NCI-H526 (cell line): ENCODE measurements at places on chromosomes 2 and 18.

- no peak for DNase-seq
Observed at GRCh38 chr2:64975232-64975821, 13.9 kb upstream of the SLC1A4 start.

GRCh38 chr2:150885774-150886386 lies 375.8 kb downstream of the RBM43 start:
- no peak for DNase-seq

GRCh38 chr18:2869207-2869606 lies 22.4 kb downstream of the EMILIN2 start:
- DNase-seq = peak; percentile 35

DNA sequence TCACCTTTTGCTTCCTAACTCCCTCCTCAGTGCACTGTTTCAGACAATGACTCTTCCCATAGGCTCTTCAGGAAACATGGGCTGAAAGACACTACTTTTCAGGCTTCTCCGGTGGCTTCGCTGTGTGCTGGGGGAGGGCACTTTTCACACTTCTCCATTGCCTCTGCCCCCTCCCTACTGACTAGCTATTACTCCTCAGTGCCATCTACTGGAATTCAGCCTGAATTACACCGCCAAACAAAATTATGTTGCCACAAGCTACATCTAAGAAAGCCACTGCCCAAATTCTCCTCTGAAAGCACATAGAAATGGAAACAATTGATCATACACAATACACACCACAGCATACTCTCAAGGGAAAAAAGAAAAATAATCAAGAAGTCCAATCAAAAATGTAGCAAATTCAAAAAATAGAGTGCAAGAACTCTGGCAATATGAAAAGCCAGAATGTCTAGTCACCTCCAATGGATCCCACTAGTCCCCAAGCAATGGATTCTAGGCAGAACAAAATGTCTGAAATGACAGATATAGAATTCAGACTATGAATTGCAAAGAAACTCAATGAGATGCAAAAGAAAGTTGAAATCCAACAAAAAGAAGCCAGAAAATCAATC lies 1139.4 kb upstream of the GYPC start:
- peak; percentile 18 for DNase-seq

GRCh38 chr2:193562031-193562430 lies 1367.3 kb upstream of the TMEFF2 start:
- no peak for DNase-seq

DNA sequence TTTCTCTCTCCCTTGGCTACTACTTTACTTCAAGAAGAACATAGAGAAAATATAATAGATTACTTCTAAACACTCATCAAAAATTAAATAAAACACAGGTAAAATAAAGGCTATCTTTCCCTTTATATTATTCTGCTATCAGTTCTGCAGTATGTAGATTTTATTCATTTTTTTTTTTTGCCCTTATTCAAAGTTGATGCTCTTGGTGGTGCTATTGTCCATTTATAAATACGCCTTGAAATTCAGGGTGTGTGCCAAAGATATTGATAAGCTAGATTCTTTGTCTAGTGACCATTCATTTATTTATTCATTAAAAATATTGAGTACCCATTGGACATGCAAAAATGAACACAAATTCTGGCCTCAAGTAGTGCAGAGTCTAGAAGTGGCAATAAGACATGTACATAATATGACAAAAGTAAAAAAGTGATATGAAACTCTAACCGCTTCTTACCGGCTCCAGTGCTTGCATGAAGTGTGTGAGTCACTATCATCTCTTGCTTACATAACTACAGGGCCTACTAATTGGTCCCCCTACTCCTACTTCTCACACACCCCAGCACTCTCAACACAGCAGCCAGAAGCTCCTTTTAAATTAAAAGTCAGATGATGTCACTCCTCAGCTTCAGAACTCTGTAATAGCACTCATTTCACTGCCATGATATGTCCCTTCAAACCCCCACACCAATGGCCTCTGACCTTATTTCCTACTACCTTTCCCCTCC lies 208.3 kb upstream of the FANCL start:
- DNase-seq = peak; percentile 27

DNA sequence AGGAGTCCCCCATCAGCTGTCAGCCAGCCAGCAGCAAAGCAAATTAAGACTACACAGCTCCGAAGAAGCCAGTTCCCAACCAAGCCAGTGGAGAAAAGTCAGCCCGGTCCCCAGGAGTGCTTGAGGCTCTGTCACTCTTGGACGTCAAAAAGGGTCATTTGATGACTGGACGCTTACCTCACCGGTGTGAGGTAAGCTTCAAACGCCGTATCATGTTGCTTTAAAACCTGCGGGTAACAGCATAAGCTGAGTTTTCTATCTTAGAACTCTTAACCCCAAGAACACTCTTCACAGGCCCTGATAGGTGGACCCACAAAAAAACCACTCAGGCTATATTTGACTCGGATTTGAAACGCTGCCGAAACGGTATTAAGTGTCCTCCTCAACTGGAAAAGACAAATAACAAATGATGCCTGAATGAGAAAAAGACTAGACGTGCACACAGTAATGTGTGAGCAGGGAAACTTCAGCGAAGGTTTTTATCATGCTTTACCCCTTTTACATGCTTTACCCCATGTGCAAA lies 682 bp upstream of the LNPK start:
- peak; percentile 58 for DNase-seq

DNA sequence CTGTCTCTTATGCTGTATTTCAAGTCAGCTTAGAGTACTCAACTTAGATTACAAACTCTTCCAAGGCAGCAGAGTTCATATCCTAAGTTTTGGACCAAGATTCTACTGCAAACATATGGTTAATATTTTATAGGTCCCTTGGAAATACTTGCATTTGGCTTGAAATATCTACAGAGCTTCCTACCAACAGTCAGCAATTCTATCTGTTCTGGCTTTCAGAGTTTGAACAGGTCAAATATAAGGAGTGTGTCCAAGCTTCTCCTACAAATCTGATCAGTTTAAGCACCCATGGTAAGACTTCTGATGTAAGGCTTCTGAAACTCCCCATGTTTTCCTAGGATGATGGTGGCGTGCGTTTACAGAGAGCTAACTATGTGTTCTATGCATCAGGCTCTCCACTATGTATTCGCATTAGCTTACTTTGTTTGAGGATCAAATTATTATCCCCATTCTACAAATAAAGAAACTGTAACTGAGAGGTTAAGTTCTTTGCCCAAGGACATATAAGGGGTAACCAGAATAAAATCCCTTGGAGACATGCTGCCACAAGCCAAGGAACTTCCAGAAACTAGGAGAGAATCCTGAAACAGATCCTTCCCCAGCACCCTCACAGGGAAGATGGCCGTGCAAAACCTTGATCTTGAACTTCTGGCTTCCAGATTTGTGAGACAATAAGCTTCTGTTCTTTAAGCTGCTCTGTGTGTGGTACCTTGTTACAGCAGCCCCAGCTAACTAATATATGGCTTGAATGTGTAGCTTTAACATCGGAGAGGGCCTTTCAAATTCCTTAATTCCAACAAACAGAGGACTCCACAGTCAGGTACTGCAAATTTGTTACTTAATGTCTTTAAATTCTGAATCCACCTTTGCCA lies 55.1 kb downstream of the ATP8B1 start:
- no peak for DNase-seq

- DNase-seq = no peak
Observed at GRCh38 chr2:234401426-234401825, 95.5 kb downstream of the ARL4C start.
